T-helper 22 cell (primary cell): ENCODE measurements at places on chromosomes 16 and 17.

- DNase-seq = no peak
Observed at GRCh38 chr17:351449-351738, 1.2 kb downstream of the RPH3AL start.

DNA sequence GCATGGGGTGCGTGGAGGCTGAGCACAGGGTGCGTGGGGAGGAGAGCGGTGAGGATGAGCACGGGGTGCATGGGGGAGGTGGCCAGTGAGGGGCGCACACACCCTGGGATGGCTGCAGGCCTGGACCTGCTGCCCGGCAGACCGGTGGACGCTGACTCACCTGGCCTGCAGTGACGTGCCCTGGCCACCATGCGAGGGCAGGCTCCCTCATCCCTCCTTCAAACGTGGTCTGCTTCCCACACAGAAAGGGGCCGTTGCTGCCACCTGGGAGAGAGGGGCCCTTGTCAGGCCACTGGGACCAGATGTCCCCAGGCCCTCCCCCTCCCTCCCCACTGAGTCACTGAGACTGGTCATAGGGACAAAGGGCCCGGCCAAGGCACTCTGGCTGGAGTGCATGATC lies 20.1 kb upstream of the APRT start:
- DNase-seq = no peak

- no peak for DNase-seq
Observed at GRCh38 chr16:13554643-13555042, 365.3 kb upstream of the ERCC4 start.

GRCh38 chr17:721540-721937 lies 6.9 kb upstream of the VPS53 start:
- no peak for DNase-seq

- DNase-seq = no peak
Observed at GRCh38 chr16:66420396-66420795, 6.7 kb upstream of the BEAN1 start.
